ENCODE measurements at places on chromosomes 7 and 10.

DNA sequence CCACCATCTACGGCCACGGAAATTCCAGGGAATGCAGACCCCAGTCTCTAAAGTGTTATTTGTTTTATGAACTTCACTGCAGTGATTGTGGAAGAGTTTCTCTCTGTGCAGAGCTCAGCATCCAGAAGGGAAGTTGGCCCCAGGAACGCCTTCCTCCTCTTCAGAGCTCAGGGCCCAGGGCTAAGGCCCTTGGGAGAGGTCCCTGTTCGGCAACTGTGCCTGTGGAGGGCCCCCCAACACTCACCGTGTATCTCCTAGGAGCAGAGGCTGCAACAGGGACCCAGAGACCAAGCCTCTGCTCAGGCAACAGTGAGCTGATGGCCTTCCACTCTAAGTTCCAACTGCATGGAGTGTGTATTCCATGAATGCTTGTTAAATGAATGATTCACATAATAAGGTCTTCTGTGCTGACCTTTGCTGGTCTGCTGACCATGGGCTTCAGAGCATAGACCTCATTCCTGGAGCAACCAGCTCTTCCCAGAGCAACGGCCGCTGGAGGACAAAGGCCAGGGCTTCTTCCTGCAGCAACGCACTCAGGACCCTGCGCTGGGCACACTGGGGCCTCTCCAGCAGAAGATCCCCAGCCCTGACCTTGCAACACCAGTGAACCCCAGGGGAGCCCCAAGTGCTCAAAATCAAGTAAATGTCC, 7.7 kb downstream of the DIP2C start:
- DNase-seq: no peak

GRCh38 chr10:17606547-17607040, 10.6 kb downstream of the HACD1 start:
- DNase-seq: peak; percentile 50

GRCh38 chr10:123854498-123854897, 37.1 kb downstream of the CPXM2 start:
- no peak for DNase-seq

DNA sequence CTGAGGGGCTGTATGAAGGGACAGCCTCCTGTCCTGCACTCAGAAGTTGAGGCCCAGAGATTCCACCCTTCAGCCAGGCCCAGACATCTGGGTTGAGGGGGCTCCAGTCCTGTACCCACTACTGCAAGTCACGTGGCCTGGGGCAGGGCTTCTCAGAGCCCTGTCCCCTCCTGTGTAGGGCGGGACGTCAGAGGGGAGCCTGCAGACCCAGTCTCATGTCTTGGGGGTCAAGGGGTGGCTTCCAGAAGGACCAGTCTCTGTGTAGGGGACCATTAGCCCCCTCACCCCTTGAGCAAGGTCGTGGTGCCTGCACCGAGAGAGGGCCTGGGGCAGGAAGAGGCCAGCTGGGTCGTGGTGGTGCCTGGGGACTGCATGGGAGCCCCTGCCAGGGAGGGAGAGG, 593 bp upstream of the PILRA start:
- DNase-seq: no peak

GRCh38 chr10:79285315-79286197, 61.7 kb upstream of the PPIF start:
- DNase-seq: no peak

GRCh38 chr7:112341464-112341863, 108.8 kb upstream of the IFRD1 start:
- DNase-seq: no peak

GRCh38 chr7:138926241-138926612, 55.0 kb downstream of the KIAA1549 start:
- DNase-seq: no peak

- DNase-seq: no peak
Observed at GRCh38 chr7:27911920-27912319, 172.0 kb downstream of the TAX1BP1 start.

GRCh38 chr7:19312416-19312815, 167.2 kb upstream of the FERD3L start:
- no peak for DNase-seq

DNA sequence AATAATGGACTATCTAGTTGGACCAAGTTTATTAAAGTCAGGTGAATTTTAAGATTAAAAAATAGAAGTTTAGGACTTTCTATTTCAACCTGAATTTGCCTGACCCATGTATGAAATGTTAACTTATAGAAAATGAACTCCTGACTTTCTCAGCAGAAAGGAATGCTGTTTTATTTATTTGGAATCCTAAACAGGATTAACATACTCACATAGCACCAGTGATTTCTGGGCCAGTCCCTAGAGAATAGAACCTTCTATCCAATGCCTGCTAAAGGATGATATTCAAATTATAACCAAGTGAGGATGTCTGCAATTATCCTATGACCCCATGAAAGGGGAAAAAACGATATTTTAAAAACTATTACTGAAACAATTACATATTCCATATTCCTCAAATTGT, 148.8 kb downstream of the CHRM2 start:
- no peak for DNase-seq

- DNase-seq: no peak
Observed at GRCh38 chr7:151063212-151063561, 3.8 kb downstream of the SLC4A2 start.

GRCh38 chr10:74433595-74433956, 282.6 kb downstream of the ADK start:
- DNase-seq: no peak

DNA sequence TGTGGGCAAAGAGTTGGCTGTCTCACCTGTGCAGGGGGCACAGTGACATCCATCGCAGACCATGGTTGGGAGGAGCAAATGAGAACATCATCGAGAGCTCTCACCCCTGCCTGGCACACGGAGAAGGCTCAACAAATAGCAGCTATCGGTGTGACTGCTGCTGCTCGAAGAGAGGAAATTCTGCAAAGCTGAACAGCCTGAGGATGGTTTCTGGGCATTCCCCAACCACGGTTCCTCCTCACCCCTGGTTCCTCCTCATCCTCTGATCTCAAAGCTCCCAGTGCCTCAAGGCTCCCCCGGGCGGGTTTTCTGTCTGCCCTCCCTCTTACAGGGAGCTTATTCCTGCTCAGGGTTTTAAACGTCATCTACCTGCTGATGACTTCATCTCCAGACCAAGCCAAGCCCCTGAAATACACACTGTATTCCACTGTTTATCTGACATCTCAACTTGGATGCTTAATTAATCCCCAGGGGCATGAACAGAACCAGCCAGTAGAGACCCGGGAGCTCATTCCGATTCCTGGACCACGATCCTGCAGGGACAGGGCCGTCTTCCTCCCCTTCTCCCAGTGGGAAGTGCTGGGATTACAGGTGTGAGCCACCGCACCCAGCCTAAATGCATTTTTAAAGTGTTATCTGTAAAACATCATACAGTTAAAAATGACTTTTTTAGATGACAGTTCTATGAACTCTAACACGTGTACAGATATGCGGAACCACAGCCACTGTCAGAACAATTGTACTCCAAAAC, 19.5 kb upstream of the NOM1 start:
- no peak for DNase-seq

DNA sequence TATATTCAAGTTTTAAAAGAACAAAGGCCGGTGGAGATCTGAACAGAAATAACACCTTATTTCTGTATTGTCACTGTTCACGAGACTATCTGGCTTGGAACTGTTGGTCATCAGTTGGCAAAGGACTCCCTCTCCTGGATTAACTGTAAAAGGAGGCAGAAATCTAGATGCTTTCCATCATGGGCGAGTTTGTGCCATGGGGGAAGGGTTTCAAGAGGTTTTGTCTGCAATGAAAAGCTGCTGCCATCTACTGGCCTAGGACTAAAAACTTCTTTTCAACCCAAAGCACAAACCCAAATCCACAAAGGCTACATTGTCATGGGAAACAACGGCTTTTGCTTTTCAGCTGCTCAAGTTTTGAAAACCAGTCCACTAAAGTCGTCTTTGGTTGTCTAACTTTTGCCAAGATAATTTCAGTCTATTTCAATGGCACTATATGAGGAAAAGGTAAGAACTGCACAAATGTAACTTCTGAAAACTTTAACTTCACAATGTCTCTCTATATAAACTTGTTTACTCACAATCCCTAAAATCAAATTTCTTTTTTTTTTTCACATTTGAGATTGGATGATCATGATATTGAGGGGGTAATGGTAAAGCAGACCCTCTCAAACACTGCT, 196.8 kb downstream of the SKAP2 start:
- peak; percentile 98 for DNase-seq

GRCh38 chr7:86209036-86209435, 434.7 kb upstream of the GRM3 start:
- DNase-seq: no peak

DNA sequence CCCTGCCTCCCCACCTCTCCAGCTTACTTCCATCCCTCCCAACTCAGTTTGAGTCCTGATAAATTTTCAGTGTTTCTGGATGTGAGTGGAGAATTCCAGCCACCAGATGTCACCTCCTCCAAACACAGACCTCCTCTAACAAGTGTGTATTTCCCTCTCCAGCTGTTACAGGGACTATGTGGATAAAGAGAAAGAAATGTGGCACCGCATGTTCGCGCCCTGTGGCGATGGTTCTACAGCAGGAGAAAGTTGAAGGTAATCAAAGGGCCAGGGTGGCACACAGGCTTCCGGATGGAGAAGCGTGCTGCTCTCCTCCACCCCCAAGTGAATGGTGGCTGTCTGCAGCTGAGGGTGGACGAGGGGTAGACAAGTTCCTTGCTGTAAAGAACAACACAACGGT, 14.7 kb downstream of the FKBP6 start:
- no peak for DNase-seq

- DNase-seq: no peak
Observed at GRCh38 chr7:360454-361100, 70.6 kb downstream of the FOXL3 start.

- peak; percentile 95 for DNase-seq
Observed at GRCh38 chr10:25015828-25016375, at the start of gene ENKUR. Gene ENKUR, minus strand, starts transcription at chr10:25016158. Its CDS starts 222 bp downstream, at chr10:25015936.
